ENCODE measurements at places on chromosomes 11 and 22. TPM values are rescaled to one million over a fixed set of nuclear protein-coding genes. Genes with fewer than 3 reads are reported as not detected.

CARS1 gene
- 48.9 TPM for polyA plus RNA-seq

- DNase-seq, result no peak
These were observed 2.1 kb downstream of the LGALS12 start for GRCh38 chr11:63508009-63508408.

CYP2D6 gene
- not detected for polyA plus RNA-seq

ADSL gene
- polyA plus RNA-seq, result 59.3 TPM

KLHL35 gene
- polyA plus RNA-seq, result 0.41 TPM

KRTAP5-2 gene
- polyA plus RNA-seq, result not detected

Data from immature natural killer cell (primary cell).